ENCODE measurements at places on chromosomes 5 and 9. TPM values are rescaled to one million over a fixed set of nuclear protein-coding genes. Genes with fewer than 3 reads are reported as not detected.

GRCh38 chr5:11182441-11183080, 421.5 kb upstream of the DAP start:
- no peak for ATAC-seq

- ATAC-seq: peak; percentile 59
Observed at GRCh38 chr5:62328772-62329491, 22.9 kb downstream of the KIF2A start.

DNA sequence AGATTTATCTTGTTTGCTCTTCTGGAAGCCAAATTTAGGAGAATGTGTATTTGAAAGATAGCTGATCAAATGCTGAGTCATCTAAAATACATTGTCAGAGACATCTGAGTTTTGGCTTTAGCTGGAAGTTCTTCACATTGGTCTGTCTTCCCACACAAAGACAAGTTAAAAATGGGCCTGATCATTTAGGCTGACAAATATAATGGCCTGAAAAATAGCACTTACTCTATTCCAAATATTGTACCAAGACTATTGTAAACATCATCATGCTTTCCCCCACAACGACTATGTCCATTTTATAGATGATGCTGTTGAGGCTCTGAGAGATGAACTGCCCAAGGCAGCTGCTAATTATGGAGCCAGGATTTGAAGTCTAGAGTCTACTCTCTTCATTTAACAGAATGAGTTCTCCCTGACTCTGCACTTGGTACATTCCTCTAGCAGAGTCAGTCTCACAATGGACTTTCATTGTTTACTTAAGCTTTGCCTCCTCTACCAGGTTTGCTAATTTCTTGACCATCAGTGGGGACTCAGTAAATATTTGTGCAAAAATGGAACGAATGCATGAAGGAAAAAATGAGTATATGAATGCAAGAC, 619.4 kb upstream of the KLF4 start:
- no peak for ATAC-seq

DNA sequence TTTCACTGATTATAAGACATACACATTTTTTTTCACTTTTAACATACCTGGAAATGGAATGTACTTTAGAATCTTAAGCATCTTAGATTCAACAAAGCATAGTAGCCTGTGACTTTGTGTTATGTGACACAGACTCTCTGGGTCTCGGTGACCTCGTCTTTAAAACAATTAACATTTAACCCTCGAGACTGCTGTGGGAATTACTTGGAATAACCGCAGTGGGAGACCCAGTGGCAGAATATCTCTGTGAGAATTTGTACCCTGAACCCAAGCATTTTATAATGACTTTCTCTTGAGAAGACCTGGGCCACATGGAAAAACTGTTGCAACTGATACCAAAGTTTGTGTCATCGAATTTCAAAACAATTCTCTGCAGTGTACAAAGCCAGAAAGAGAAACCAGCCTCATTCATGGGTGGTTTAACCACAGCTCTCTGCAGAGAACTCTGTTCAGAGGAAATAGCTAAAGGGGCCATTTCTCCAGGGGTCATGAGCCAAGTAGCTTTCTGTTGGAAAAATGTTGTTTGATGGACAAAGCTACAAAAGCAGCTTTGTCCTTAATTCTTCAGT, 10.0 kb upstream of the RETREG1 start:
- peak; percentile 94 for ATAC-seq

DNA sequence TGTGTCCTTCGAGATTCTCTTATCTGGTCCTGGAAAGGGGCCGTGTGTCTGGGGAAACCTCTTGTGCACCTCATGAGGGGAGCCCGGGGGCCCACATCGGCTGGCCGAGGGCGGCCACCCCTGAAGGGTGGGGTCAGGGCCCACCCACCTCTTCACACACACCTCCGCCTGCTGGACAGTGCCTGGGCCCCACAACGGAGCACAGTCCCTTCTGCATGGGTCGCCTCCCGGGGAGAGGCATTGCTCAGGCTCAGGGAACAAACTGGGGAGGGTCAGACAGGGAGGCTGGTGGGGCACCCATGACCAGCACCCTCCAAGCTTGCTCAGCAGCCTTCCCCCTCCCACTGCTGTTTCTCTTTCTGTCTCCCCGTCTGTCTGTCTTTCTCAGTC, 1.3 kb upstream of the LRRC14B start:
- ATAC-seq: no peak

- no peak for ATAC-seq
Observed at GRCh38 chr5:178080618-178081410, 32.5 kb upstream of the N4BP3 start.

Gene JAKMIP2
- 2.4 TPM for total RNA-seq

Gene CDKN2B
- total RNA-seq: 0.19 TPM

Gene PCDHA7
- total RNA-seq: not detected

Gene ST6GALNAC4
- total RNA-seq: 19.8 TPM

Gene FIBCD1
- not detected for total RNA-seq

Data from activated T-helper 17 cell treated with anti-CD3 and anti-CD28 coated beads, Interleukin-2, amount 50 U/mL, for 72 hours (primary cell).